Pancreas (tissue), 10 donors: ENCODE measurements at places on chromosomes 7 and 10. TPM values are rescaled to one million over a fixed set of nuclear protein-coding genes. Genes with fewer than 3 reads are reported as not detected.
A peak's percentile ranks its signal among the peaks of the same experiment; 100 is the strongest.

DNA sequence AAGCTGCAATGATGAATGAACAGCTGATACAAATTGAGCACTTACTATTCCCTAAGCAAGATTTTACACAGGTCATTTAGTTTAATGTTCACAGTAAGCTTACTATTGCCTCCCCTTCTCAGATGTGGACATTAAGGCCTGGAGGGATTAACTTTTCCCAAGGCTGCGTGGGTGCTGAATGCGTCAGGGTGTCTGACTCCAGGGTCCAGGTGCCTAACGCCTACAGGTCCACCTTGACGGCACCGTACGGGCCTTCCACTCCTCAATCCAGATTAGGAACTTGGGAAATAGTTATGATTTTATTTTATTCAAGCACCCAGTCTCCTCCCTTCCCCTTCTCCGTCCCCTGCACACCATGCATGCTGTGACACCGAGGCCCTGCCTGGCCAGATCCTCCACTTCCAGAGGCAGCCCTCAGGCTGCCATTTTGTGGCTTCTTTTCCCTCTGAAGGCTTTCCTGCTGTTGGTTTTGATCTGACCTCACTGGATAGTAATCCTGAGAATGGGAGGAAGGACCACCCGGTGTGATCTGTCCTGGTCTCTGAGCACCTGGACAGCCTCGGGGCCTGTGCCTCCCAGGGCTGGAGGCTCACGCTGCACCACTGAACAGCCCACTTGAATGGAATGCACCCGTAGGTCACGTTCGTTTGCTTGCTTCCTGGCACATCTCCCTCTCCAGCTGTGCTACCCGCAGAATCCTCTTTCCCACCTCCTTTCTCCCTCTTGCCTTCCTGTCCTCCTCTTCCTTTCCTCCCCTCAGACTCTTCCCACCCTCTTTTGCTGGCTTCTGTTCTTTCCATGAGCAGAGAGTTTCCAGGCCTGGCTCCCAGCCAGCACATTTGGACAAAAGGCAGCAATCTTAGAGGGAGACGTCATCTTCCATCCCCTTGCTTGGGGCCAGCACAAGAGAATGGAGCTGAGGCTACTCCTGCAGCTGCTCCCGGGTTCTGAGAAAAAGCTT lies 14.4 kb downstream of the DENND2A start:
- no peak for DNase-seq
- no peak overlapping the region for H3K4me3 ChIP-seq
- H3K27ac ChIP-seq = no peak overlapping the region
- H3K4me1 ChIP-seq = no peaks in the 10 kb centered on the region
- H3K27me3 ChIP-seq = no peaks in the 10 kb centered on the region

GRCh38 chr7:36236073-36236472 lies 83.0 kb downstream of the EEPD1 start:
- H3K27ac ChIP-seq = no peak overlapping the region
- no peak overlapping the region for H3K4me3 ChIP-seq
- no peaks in the 10 kb centered on the region for H3K27me3 ChIP-seq
- H3K36me3 ChIP-seq = no peaks in the 10 kb centered on the region
- H3K4me1 ChIP-seq = peaks cover 14% of the 10 kb centered on the region

DNA sequence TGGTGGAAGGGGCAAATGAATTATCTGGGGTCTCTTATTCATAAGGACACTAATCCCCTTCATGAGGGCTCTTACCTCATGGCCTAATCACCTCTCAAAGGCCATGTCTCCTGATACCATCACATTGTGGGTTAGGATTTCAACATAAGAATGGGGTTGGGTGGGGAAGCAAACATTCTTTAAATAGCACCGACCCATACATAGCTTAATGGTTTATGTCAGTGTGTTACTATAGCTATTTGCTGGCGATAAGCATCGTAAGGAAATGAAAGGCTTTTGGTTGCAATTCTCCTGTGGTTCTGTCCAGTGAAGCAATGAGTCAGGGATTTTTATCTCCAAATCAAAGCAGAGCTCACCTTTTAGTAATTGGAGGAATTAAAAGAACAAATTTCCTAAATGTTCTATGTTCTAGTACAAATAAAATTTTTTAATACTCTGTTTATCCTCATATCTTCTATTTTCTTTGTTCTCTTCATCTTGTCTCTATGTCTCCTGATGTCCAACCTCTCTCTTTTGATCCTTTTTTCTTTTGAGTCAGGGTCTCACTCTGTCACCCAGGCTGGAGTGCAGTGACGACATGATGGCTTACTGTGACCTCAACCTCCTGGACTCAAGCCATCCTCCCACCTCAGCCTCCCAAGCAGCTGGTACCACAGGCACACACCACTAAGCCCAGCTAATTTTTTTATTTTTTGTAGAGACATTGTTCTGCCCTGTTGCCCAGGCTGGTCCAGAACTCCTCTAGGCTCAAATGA lies 57.0 kb upstream of the GLCCI1 start:
- H3K27ac ChIP-seq = no peak overlapping the region
- no peaks in the 10 kb centered on the region for H3K36me3 ChIP-seq

DNA sequence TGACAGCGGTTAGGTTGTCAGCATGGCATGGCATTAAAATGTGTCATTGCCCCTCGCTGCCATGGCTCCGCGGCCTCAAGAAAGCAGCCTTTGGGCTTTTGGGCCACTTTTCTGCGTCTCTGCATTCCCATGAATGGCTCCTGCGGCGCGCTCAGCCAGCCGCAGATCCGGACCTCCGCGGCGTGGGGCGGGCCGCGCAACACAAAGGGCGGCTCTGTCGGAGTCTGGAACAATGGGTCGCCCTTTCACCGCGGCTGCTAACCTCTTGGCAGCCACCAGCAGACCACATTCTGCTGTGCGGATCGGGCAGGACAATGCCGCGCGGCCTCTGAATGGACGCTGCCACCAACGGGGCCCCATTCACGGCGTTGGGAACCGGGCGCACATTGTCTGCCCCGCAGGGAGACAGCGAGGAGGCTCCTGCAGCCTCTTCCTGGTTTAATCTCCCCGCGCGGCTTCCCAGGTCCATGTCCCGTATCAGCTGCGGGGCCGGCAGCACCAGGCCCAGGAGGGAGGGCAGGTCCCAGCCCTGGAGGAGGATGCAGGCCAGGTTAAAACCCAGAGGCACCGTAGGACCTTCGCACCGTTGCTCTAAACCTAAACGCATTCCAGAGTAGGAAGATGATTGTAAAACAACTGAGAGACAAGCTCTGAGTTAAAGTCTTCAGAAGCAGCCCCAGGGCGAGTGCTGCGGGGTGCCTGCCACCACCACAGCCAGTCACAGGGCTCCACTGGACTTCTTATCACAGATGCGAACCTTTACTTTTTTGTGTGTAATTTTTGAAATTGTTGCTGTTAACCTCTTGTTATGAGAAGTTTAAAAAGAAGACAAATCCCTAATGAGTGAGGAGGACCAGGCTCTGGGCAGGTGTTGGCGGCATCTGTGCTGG lies 71.6 kb downstream of the NKX6-2 start:
- peak; percentile 35 for DNase-seq
- H3K27ac ChIP-seq = peak overlapping the region; percentile 48
- no peaks in the 10 kb centered on the region for H3K4me1 ChIP-seq
- no peak overlapping the region for H3K4me3 ChIP-seq
- no peaks in the 10 kb centered on the region for H3K36me3 ChIP-seq
- no peaks in the 10 kb centered on the region for H3K27me3 ChIP-seq

- no peak for DNase-seq
- no peaks in the 10 kb centered on the region for H3K27me3 ChIP-seq
- no peak overlapping the region for H3K4me3 ChIP-seq
- no peaks in the 10 kb centered on the region for H3K36me3 ChIP-seq
- H3K4me1 ChIP-seq = no peaks in the 10 kb centered on the region
These were observed 23.9 kb upstream of the GPR26 start for GRCh38 chr10:123642293-123642692.

DNA sequence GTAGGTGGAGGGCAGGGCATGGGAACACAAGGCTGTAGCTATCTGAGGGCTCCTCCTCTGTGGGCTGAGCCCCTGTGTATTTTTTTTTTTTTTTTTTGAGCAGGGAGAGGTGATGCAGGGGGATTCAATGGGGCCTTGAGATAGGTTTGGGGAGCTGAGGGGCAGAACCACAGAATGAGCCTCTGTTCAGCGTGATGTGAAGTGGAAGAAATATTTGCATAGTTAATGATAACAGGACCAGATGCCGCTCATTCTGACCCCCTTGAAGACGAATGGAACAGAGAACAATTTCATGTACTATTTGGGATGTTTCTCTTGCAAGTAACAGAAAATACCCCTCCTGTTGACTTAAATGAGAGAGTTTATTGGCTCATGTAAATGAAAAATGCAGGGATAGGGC lies 69.7 kb upstream of the EMX2 start:
- H3K27ac ChIP-seq = no peak overlapping the region
- H3K4me1 ChIP-seq = no peaks in the 10 kb centered on the region
- no peaks in the 10 kb centered on the region for H3K27me3 ChIP-seq
- no peaks in the 10 kb centered on the region for H3K36me3 ChIP-seq
- no peak for DNase-seq

- no peaks in the 10 kb centered on the region for H3K36me3 ChIP-seq
- DNase-seq = no peak
- no peaks in the 10 kb centered on the region for H3K27me3 ChIP-seq
- H3K4me1 ChIP-seq = no peaks in the 10 kb centered on the region
- no peak overlapping the region for H3K4me3 ChIP-seq
- H3K27ac ChIP-seq = no peak overlapping the region
These were observed 103.3 kb downstream of the CHRM2 start for GRCh38 chr7:136971776-136972175.

- H3K36me3 ChIP-seq = no peaks in the 10 kb centered on the region
- H3K27me3 ChIP-seq = no peaks in the 10 kb centered on the region
- no peak overlapping the region for H3K27ac ChIP-seq
- DNase-seq = no peak
- no peak overlapping the region for H3K4me3 ChIP-seq
- no peaks in the 10 kb centered on the region for H3K4me1 ChIP-seq
These were observed 142.1 kb downstream of the GRID1 start for GRCh38 chr10:86224354-86225102.

DNA sequence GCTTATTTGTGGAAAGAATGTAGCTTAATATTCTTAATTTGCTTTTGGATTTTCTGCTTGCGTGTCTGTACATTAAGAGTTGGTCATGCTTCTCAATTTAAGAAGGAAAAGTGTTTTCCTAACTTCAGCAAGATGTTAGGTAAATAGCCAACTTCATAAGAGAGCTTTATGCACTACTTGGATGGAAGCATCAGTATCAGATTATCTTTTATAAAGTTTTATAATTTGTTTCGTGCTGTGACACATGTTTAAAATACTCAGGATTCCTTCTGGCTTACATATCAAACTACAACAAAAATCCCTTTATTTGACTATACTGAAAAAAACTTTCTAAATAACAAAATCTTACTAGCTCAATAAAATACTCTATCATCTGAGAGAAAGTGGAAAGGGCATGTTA lies 34.8 kb upstream of the AGR2 start:
- no peak overlapping the region for H3K27ac ChIP-seq
- no peaks in the 10 kb centered on the region for H3K4me1 ChIP-seq
- H3K27me3 ChIP-seq = no peaks in the 10 kb centered on the region
- H3K36me3 ChIP-seq = no peaks in the 10 kb centered on the region
- H3K4me3 ChIP-seq = no peak overlapping the region

- H3K36me3 ChIP-seq = no peaks in the 10 kb centered on the region
- H3K27me3 ChIP-seq = peaks cover 9% of the 10 kb centered on the region
- no peak overlapping the region for H3K27ac ChIP-seq
These were observed 15.1 kb downstream of the GATA3 start for GRCh38 chr10:8069627-8070026.

- no peaks in the 10 kb centered on the region for H3K36me3 ChIP-seq
- no peak overlapping the region for H3K4me3 ChIP-seq
- H3K4me1 ChIP-seq = no peaks in the 10 kb centered on the region
- H3K27me3 ChIP-seq = no peaks in the 10 kb centered on the region
- H3K27ac ChIP-seq = no peak overlapping the region
- no peak for DNase-seq
These were observed 62.1 kb downstream of the AKAP9 start for GRCh38 chr7:92002720-92003119.

GRCh38 chr10:18406136-18406535 lies 245.3 kb downstream of the NSUN6 start:
- no peaks in the 10 kb centered on the region for H3K27me3 ChIP-seq
- no peak overlapping the region for H3K4me3 ChIP-seq
- DNase-seq = no peak
- H3K27ac ChIP-seq = no peak overlapping the region

- H3K4me3 ChIP-seq = no peak overlapping the region
- H3K27me3 ChIP-seq = no peaks in the 10 kb centered on the region
- no peaks in the 10 kb centered on the region for H3K4me1 ChIP-seq
- H3K27ac ChIP-seq = no peak overlapping the region
- no peak for DNase-seq
- H3K36me3 ChIP-seq = no peaks in the 10 kb centered on the region
These were observed 15.0 kb upstream of the CXCL12 start for GRCh38 chr10:44399659-44400451.

GRCh38 chr10:127298381-127298780 lies 102.0 kb upstream of the INSYN2A start:
- no peak overlapping the region for H3K4me3 ChIP-seq
- DNase-seq = no peak
- H3K27me3 ChIP-seq = no peaks in the 10 kb centered on the region
- H3K4me1 ChIP-seq = no peaks in the 10 kb centered on the region

GRCh38 chr10:95277201-95277570 lies 13.6 kb downstream of the PDLIM1 start:
- H3K27me3 ChIP-seq = no peaks in the 10 kb centered on the region
- DNase-seq = no peak
- no peaks in the 10 kb centered on the region for H3K4me1 ChIP-seq
- H3K4me3 ChIP-seq = no peak overlapping the region

GDF2 gene
- not detected for total RNA-seq

WEE2 gene
- total RNA-seq = not detected

SLC16A9 gene
- 1.4 TPM for total RNA-seq

STEAP4 gene
- 15.0 TPM for total RNA-seq

IFIT1 gene
- total RNA-seq = 2.4 TPM

GDF10 gene
- 5.5 TPM for total RNA-seq

FBXW4 gene
- total RNA-seq = 35.5 TPM

FAM25C gene
- total RNA-seq = not detected

LIPN gene
- total RNA-seq = not detected

STAG3 gene
- 1.2 TPM for total RNA-seq
